ENCODE measurements at places on chromosomes 5 and 9.

DNA sequence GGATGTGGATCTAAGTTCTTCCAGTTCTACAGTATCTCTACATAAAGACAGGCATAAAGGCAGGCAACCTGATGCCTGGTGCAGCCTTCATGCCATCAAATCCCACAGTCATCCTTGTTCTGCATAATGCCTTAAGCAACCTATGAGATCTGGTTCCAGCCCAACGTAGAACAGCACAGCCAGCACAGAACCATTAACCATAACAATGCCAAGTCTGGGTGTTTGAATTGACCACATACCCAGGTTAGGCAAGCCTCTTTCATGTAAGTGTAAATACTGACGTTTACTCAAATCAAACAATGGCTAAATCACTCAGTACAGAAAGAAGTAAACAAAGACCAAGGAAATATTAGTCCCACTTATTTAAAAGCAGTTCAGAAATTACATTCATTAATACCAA, 195.0 kb downstream of the ADAMTSL1 start:
- no peak for DNase-seq

- DNase-seq, result no peak
Measured at GRCh38 chr9:136434580-136435169, 5.0 kb downstream of the INPP5E start.

DNA sequence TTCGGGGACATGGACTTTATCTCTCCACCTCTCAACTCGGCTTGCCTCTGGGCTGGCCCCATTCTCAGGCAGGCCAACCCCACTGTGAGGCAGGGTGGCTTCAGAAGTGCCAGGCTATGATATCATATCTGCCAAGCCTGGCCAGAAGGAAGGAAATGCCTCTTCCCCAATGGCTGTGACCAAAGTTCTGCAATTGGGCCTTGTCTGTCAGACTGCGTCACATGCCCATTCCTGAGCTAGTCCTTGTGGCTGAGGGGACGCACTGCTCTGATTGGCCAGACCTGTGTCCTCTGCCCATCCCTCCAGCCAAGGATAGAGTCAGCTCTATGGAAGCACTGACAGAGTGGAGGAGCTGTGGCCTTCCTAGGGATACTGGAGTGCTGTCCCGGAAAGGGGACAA, 11.9 kb downstream of the SMIM23 start:
- no peak for DNase-seq

DNA sequence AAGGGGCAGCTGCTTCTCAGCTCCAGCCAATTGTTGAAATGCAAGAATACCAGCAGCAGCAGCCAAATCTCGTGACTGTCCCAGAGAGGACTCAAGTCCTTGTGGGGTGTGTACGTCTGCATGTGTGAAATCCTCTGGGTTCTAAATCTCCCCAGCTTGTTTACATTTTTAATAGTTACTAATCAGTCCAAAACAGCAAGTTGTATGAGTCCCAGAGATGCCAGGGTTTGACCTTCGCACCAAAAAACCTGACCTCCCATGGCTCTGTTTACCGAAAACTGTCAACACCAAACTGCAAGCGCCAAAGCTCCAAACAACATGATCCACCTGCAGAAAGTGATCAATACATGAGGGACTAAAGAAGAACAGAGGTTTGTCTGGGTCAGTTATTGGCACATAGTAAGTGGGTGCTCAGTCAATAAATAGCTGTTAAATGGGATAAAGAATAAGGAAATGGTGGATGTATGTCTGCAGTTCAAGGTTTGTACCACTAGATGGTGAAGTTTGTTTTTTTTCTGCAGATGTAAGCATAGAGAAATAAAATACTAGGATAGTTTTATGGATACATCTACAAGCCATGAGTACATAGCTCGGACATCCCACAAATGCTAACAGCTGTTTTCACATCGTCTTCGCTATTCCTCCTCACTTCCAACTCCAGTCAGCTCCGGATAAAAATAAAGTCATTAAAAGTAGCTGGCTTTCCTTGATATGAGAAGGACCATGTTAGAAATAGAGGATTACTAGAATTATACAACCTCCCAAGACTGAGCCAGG, 85.3 kb upstream of the ADRB2 start:
- peak; percentile 25 for DNase-seq

GRCh38 chr5:146218168-146218567, 14.8 kb downstream of the RBM27 start:
- no peak for DNase-seq

DNA sequence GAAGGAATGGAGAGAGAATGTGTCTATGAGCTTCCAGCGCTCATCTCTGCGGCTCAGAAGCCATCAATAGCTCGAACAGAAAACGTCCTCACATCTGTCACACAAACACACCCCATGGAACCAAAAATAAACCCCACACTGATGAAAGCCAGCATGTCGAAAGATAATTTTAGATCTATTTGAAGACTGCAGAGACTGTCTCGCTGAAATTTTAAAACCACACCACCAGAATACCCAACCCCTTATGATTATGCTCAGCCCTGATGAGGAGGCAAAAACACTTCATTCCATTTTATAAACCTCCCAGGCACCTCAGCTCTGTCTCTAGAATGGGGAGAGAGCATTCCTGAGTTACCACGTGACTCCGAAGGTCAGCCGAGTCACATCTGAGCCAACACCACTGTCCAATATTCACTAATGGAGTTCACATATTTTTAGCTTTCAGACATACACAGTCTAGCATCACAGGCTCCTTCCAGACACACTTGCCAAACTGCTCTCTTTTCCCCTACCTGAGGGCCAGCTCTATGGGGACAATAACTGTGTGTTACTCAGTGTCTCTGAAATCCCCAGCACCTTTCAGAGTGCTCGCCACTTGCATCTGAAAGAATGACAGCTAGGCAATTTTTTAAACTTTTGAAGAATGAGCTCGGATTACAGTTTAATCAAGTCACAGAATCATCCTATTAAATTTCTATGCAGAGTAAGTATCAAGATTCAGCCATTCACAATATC, 63.2 kb downstream of the SERINC5 start:
- no peak for DNase-seq

DNA sequence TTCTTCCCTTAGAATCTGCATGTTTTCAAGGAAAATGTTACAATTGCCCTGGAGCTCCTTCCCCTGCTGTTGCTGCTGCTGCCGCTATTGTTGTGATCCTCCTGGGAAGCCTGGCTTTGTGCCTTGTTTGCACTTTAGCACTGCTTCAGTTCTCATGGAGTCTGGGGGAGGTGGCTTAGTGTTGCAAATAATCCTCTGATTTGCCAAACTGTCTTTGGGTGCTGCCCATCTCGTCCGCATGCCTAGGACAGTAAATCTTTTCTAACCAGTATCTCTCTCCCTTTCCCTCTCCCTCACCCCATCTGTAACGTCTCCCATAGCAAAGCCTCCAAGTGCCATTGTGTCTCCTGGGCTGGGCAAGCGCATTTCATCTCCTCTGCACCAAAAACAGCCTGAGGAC, 30.3 kb downstream of the FAM240B start:
- no peak for DNase-seq

DNA sequence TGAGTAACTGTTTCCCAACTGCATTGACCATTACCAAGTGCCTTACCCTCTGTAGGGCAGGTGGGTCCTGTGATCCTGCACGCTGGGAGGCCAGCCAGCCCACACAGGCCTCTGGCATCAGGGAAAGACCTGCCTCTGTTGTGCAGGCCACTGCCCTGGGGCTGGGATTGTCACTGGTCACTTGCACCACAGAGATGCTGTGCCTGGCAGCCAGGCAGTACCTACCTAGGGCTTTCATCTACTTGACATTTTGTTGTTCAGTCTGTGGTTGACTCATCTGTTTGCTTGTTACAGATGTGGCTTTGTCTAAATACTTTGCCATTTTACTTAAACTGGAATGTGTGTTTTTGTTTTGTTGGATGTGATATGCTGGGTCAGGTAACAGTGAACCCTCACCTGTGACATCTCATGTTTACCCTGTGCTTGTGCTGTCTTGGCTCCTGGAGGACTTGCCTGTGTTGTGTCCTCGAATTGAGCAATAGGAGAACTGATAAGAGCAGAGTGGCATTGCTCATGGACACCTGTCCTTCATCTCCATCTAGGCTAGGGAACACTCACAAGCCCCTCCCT, 32.8 kb downstream of the SECISBP2 start:
- no peak for DNase-seq

DNA sequence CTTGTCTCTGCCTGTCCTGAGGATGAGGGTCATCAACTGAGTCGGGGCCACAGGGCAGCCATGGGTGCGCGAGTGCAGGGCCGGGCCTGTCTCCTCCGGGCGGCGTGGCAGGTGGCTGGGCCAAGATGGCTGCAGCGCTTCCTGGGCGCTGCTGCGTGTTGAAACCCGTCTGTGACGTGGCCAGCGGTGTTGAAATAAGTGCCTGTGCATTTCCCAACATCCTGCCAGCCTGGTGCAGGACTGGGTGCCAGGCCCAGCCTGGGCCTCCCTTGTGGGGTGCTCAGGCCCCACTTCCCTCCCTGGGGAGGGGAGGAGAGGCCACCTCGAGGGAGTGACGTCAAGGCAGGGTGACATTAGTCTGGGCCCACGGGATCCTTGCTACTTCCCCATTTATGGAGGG, 45.5 kb downstream of the RXRA start:
- DNase-seq, result no peak

DNA sequence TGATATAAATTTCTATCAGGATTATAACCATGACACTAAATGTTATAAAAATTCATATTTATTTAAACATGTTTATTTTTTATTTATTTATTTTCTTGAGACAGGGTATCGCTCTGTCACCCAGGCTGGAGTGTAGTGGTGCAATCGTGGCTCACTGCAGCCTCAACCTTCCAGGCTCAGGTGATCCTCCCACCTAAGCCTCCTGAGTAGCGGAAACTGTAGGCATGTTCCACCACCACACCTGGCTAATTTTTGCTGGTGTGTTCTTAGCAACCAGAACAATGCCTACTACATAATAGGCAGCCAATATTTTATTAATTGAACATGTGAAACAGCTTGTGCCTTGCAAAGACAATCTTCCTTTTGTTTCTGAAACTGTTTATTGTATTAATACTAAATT, 6.5 kb upstream of the PTBP3 start:
- no peak for DNase-seq

DNA sequence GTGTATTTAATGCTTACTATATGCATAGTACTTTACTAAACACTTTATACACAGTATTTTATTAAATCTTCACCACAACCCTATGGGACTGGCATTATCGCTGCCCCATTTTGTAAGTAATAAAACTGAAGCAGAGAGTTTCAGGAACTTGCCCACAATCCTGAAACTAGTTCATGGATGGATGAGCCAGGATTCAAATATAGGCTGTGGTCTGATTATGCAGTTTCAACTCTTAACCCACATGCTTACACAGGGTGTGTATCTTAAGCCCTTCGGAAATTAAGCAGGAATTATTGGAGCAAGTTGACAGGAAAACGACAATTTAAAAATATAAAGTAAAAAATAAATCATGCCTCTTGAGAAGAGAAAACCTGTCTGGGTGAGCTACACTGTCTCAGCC, 109.0 kb downstream of the ATP10B start:
- DNase-seq, result no peak

GRCh38 chr9:123453076-123453667, 97.2 kb downstream of the CRB2 start:
- DNase-seq, result no peak

- no peak for DNase-seq
Measured at GRCh38 chr5:133122711-133123110, 70.9 kb downstream of the HSPA4 start.

DNA sequence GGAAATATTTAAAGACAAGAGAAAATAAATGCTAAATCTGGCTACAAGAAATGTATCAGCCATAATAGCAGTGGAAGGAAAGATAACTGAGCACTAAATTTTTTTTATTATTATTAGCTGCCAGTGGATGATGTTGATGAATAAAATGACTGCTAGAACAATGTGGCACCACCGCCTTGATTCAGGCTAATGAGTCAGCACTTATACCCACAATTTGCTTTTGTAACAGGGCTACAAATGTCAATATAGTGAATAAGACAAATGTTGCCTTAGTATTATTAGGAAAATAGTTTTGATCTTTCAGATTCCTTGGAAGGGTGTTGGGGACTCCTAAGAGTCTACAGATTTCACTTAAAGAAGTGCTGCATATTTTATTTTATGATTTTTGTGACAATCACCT, 555.2 kb upstream of the GRAMD2B start:
- DNase-seq, result no peak

DNA sequence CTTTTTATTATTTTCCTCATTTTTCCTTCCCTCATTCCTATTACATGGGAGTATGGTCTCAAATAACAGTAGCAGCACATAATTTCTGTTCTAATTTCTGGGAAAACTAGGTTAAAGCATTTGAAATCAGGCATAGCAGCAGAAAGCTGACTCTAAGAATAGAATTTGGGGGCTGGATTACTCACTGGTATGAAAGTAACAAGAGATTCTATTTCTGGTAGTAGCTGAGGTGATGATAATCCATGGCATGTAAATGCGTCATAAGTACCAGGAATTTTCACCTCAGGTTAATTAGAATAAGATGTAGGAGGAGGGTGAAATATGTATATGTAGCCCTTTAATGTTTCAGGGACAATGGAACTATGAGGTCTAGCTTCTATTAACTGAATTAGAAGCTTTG, 662.0 kb downstream of the PTPRD start:
- no peak for DNase-seq

GRCh38 chr5:125310749-125311148, 564.3 kb upstream of the ZNF608 start:
- no peak for DNase-seq

DNA sequence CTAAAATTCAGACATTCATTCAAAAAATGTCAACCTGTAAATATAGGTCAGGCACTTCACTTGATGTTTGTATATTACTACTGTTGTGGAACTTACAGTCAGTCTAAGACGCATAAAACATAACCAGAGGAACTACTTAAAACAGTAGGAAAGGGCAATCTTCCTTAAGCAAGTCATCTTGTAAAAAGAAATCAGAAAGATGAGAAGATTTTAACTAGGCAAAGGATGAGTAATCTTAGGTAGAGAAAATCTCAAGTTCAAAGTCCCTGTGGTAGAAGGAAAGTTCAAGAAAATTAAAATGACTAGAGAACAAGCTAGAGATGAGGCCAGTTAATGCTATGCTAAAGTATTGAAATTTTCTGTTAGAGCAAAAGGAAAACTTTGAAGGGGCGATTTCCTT, 152.4 kb downstream of the RAPGEF6 start:
- DNase-seq, result no peak

DNA sequence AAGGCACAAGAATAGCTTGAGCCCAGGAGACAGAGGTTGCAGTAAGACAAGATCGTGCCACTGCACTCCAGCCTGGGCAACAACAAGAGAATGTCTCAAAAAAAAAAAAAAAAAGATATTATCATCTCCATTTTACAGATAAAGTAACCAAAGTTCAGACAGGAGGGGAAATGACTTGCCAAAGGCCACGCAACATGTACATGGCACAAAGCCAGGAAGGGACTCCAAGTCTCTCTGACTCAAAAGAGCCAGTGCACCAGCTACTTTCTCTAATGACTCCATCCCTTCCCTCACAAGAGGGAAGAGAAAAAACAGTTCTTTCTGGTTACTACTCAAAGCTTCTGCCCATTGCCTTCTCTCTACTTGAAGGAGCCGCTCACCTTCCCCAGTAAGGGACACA, 34.1 kb downstream of the SIL1 start:
- DNase-seq, result no peak
